GM12891 (cell line): ENCODE measurements at places on chromosomes 2 and 18.
A peak's percentile ranks its signal among the peaks of the same experiment; 100 is the strongest.

DNA sequence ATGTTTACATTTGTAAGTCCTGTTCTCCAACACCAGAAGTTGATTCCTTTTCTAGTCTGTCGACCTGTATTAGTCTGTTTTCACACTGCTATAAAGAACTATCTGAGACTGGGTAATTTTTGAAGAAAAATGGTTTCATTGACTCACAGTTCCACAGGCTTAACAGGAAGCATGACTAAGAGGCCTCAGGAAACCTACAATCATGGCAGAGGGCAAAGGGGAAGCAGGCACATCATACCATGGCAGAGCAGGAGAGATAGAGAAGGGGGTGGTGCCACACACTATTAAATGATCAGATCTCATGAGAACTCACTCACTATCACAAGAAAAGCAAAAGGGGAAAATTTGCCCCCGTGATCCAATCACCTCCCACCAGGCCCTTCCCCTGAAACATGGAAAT, 112.8 kb upstream of the MAP3K20 start:
- DNase-seq = no peak

DNA sequence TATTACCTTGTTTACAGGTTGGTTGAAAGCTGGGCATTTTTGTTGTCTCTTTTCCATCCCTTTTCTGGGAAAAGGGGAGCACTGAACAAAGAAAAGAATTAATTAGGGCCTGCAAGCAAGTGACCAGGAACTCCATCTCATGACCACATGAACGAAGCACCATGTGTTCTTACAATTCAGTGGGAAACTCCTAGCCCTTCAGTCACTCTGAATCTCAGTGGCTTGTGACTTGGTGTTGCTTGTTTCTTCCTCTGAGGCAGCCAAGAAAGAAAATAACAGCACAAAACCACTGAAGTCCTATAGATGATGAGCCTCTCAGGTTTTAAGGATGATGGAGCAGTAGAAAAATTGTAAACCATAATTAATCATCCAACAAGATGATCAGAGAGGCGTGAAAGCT, 129.1 kb upstream of the CAB39 start:
- no peak for DNase-seq

DNA sequence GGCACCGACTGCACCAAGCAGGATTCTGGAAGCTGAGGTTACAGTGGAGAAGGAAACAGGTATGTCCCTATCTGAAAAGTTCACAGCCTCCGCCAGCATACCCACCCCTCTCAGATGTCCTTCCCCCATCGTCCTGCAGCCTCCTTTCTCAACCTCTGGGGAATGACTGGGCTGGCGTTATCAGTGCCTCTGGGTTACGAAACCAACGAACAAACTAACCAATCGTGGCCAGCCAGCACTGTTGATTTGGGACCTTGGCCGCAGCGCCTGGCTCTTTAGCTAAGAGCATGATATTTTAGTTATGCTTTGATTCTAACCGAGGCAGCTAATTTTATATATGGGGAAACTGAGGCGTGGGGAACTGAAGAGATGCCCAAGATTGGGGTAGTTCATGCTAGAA, 233.0 kb downstream of the TFCP2L1 start:
- no peak for DNase-seq

DNA sequence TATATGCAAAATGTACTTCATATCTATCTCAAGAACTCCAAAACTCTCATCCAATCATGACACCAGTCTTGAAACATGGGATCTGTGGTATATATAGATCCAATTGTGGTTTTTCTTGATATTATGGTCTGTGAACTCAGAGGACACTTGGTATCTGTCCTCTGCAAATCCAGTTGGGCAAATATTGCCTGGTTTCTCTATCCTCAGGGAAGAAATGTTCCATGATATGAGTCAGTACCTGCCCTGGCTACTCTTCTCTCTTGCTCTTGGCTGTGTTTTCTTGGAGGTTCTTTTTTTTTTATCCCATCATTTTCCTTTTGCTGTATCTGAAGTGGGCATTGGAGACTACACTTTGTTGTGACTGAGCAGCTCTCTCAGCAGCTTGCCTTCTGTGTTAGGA, 10.9 kb downstream of the NBEAL1 start:
- DNase-seq = no peak

DNA sequence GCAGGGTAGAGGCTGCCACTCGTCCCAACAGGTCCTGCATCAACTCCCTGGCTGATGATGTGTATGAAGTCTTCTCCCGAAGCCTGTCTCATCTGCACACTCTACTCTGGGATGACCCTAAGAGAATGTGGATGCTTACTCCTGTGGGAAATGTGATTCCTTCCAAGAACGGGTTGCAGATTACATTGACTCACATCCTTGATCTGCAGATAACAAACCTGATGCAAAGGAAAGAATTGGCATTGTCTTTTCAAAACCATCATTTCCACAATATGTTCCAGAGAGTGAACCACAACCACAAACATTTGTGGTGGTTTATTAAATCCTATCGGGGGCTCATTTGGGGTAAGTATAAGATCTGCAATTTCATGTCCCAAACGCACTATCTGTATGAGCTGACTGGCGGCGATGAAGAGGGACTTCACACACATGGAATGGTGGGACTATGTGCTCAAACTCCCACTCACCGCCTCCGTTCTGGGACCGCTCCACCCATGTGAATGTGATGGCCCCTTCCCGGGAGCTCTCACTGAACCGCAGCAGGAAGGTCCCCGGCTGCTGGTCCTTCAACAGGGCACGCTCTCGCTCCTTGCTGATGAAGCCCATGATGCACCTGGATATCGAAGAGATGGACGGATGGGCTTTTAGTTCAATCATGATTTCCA, 35.5 kb downstream of the STAT1 start:
- DNase-seq = no peak

DNA sequence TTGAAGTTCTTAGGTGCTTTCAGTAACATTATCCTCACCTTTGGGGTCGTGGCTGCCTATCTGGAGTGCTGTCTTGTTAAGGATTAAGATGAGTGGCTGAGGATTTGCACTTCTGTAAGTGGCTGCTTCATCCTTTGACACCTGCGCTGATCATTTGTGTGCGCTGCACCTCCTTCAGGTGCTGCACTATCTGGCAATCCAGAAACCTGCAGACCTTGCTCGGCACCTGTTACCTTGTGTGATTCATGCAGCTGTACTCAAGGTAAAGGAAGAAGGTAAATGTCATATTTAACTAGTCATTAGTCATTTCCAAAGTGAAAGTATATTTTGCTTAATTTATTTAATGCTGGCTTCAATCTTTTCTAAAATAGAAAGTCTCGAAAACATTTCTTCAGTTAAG, 110.3 kb downstream of the RAB3GAP1 start:
- DNase-seq = no peak

GRCh38 chr2:185979546-185980071, 241.0 kb downstream of the FSIP2 start:
- no peak for DNase-seq

DNA sequence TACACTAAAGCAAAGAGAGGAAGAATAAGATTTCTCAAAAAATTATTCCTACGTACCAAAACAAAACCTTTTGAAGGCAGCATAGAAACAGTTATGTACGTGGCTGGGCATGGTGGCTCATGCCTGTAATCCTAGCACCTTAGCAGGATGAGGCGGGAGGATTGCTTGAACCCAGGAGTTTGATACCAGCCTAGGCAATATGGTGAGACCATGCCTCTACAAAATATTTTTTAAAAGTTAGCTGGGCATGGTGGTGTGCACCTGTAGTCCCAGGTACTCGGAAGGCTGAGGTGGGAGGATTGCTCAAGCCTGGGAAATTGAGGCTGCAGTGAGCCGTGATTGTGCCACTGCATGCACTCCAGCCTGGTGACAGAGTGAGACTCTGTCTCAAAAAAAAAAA, 14.9 kb upstream of the CYP26B1 start:
- DNase-seq = no peak

DNA sequence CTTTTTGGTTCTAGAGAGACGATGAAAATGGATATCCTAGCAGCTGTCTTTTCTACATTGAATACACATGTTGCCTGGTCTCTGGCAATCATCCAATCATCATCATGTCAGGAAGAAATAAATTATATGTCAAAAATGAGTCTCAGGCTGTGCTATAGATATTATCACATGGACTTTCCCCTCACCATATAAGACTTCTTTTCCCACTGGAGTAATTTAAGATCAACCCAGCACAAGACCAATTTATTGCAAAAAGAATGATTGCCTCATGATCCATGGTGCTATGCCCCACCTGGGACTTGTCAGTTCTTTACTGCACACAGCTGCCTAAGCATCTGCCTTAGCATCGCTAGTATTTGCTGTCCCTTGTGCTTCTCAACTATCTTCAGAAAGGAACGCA, 783.7 kb upstream of the TMEFF2 start:
- DNase-seq = no peak

DNA sequence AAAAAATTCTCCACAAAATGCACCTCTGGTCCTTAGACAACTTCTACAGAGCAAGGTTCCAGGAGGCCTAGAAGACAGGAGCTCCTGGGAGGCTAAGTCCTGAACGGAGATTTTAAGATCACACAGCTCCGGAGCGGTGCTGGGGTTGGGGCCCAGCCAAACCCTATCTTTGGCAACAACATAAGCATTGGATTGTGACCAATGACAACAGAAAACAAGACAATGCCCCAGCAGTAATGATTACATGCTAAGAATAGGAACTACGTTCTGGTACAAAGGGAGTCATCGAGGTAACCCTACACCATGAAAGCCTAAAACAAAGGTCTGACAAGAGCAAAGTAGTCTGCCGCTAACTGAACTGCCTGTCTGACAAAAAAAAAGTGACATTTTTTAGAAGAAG, 171.2 kb downstream of the CMPK2 start:
- DNase-seq = no peak

DNA sequence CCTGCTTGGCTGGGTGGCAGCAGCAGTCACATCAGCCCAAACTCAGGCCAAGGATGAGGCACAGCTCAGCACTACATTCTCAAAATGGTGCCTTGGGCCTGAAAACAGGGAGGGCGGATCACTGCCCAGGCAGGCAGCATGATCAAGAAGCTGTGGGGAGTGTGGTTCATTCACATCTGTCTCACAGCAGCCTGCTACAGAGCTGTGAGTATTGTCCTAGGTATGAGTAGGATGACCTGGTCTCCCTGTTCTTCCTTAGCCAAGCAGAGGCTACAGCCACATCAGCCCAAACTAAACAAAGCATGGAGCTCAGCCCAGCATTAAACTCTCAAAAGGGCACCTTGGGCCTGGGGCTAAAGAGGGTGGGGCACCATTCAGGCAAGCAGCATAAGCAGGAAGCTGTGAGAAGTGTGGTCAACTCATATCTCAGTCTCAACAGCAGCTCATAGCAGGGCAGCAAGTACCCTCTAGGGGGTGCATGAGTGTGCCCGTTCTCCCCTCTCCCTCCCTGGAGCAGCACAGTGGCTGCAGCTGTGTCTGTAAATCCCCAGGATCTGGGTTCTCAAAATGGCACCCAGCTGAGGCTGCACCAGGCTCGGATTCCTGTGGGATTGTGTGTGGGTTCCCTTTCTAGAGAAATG, 139.6 kb downstream of the TRABD2A start:
- peak; percentile 9 for DNase-seq

- no peak for DNase-seq
These were observed 313.0 kb downstream of the RDH14 start for GRCh38 chr2:18247282-18248110.

- no peak for DNase-seq
These were observed 29.7 kb downstream of the NAB1 start for GRCh38 chr2:190678444-190679162.

GRCh38 chr2:95299961-95300360, 2.8 kb downstream of the KCNIP3 start:
- DNase-seq = no peak

DNA sequence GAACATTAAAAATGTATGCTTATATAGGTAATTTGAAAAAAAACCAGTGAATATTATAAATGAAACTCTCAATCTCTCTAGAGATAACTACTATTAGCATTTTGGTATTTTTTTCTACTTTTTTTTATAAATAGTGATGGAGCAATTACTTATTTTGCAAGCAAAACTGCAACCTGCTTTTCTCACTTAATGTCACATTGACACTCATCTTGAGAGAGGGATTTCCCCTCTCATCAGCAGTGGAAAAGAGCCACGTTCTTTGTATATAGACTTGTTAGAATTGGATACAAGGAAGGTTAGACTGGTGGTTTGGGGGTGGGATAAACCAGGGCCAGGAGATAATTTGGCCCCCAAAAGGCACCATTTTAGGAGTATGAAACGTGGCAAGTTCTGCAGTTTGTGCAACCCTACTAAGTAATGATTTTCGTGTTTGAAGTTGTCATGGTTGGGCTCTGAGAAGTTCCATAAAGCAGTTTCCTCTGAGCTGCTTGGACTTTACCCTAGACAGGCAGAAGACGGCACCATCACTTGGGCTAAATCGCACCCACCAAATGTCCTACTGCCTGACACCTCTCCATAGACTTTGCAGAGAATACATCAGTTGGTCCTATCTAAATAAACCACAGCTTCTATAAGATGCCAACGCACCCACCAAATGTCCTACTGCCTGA, 194.0 kb downstream of the ACTR3 start:
- DNase-seq = no peak

DNA sequence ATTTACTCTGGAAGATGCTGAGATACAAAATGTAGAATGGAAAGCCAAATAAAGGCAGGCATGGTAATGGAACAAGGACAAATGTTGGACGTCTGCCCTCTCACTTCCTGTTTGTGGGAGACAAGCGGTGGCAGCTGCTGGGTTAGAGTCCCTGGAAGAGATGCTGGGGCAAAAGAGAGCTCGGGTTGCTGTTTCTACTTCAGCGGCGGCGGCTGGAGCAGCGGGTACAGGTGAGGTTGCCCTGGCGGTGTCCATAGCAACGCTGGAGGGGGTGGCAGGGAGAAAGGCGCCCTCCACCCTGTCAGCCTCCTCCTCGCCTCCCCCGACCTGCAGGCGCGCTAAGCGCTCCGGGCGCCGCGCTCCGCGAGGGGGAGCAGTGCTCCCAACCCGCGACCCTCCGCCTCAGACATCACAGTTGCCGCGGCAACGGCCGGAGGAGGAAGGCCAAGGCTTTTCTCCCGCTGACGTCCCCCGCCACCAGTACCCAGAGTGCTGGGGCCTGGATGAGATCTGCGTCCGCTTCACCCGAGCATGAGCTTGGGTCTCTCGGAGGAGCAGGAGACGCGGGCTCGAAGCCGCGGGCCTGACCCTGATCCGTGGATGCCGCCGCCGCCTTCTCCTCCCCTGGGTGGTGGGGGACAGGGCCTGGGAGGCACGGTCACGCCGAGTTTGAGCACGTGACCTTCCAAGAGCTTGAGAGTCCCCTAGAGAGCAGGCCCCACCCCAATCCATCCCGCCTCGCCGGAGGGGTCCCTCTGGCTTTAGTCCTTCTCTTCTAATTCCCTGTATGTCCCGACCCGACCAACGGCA, 65.6 kb downstream of the NOL4 start:
- no peak for DNase-seq

DNA sequence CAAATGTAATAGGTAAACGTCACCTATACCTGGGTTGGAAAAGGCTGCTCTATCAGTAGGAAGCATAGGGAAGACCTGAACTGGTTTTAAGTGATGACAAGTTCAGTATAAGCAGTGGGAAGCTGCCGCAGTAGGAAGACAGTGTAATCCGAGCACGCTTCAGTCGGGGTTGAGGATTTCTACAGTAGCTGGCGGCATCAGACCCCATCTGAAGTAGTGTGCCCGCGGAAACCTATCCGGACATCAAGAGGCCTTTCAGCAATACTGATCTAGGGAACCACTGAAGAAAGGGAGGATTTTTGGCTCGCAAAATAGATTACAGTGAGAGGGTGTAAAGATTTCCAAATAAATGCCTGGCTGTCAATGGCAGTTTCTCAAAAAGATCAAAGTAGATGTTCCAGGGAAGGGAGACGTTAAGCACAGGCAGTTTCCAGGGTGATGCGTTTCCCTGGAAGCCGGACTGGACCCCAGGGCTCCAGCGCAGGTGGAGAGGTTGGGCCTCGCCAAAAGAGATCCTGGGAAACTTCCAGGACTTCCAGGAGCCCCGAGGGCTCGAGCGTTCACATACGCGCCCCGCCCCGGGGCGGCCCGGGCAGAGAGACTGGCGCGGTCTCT, 5.3 kb downstream of the LOXL3 start:
- DNase-seq = no peak
